ENCODE measurements at places on chromosomes 12 and 14. TPM values are rescaled to one million over a fixed set of nuclear protein-coding genes. Genes with fewer than 3 reads are reported as not detected.

The RASSF9 gene
- under 0.01 TPM for total RNA-seq

The HOXC6 gene
- total RNA-seq, result 0.84 TPM

The SYCP3 gene
- 0.20 TPM for total RNA-seq

The CCDC91 gene
- total RNA-seq, result 16.2 TPM

The DPY19L2 gene
- total RNA-seq, result 5.4 TPM

The CLEC9A gene
- not detected for total RNA-seq

The SLC6A12 gene
- total RNA-seq, result not detected
